Right ventricle myocardium superior (tissue), 1 donor: ENCODE measurements at places on chromosomes 4 and X. TPM values are rescaled to one million over a fixed set of nuclear protein-coding genes. Genes with fewer than 3 reads are reported as not detected.

DNA sequence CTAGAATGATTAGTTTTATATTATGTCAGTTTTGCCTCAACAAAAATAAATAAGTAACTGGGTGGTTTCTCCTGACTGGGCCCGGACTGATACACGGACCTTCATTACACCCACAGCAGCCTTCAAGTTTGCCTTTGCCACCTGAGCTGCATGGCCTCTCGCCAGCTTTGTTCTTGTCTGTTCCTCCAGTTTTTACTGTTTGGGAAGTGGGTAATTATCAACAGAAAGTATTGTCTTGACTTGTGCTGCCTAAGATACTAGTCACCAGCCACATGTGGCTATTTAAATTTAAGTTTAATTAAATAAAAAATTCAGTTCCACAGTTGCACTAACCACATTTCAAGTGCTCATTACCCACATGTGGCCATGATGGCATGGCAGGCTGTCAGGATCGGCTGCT is 74.7 kb upstream of the INTU start:
- DNase-seq, result no peak

GRCh38 chr4:38647101-38647819 is 16.7 kb upstream of the KLF3 start:
- DNase-seq, result no peak

DNA sequence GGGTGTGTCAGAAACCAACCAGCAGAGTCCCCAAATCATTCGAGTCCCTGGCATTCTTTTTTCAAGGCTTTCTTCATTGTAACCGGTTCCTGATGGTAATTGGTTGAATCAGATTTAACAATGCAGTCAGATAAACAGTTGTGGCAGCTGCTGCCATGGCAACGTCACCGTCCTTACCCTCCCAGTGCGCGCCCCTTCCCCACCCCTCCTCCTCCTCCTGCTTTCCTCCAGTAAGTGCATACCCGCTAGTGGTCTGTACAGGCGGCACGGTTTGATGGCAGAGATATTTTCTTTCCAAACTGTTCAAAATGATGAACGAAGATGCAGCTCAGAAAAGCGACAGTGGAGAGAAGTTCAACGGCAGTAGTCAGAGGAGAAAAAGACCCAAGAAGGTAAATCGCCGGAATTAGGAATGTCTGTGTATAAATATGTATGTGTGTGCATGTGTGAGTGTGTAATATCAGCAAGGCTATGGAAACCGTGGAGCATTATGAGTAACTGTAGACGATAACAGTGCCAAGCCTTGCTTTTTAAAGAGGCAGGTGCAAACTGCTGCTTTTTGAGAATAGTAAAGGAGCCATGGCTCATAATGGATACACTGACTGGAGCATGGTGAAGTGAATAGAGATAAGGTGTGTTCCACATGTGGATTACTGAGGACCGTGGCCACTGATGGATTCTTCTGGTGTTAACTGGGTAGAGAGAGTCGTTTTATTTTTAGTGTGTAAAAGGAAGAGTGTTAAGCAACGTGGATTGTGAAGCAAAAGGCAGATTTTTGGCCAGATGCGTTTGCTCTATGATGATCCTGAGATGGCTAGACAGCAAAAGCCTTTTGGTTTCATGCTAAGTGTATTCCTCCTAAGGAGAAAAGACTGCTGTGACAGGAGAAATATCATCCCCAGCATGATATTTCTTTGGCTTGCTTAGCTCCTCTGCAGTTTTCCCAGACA is at the start of gene ANK2:
TSS of gene ANK2 (plus strand) at position 233 of the 950 bp plus-strand sequence. CDS start at position 309, 76 bp downstream.
- DNase-seq, result no peak

Gene MAGEA1
- not detected for total RNA-seq

DNA sequence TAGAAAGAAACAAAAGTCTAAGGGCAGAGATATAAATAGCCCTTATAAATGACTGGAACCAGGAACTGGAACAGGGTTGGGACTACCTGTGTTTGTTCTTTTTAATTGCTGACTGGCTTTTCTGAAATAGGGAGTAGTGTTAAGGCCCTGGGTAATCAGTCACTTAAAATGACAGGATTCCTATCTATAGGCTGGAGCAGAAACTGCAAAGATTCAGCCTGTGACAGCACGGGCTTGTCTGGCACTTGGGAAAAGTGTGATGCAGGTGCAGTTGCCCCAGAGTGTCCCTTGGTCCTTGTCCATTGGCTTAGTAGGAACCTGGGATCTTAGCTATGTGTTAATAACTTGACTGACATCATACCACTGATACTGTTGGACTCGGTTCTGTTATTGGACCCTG is 14.7 kb upstream of the PLAC8 start:
- DNase-seq, result no peak

GRCh38 chr4:63211375-63211774 is 1197.9 kb downstream of the TECRL start:
- DNase-seq, result no peak

DNA sequence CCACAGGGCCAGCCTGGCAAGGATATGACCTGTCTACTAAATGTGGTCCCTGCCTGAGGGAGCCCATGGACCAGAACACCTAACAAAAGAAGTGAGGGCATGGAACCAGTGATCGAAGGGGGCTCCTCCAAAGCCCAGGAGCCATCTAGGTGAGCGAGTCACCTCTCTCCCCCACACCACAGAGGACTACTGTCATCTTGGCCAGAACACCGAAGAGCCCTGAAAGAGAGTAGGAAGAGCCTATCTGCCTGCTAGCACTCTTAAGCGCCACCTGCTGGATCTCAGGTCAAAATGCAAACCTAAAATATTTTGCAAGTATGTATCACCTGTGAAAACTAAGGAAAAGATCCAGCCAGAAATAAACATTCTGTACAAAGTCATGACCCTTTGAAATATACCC is 137.9 kb upstream of the ZXDB start:
- no peak for DNase-seq
